Fibroblast of pulmonary artery (primary cell): ENCODE measurements at places on chromosomes 2 and 18.
A peak's percentile ranks its signal among the peaks of the same experiment; 100 is the strongest.

DNA sequence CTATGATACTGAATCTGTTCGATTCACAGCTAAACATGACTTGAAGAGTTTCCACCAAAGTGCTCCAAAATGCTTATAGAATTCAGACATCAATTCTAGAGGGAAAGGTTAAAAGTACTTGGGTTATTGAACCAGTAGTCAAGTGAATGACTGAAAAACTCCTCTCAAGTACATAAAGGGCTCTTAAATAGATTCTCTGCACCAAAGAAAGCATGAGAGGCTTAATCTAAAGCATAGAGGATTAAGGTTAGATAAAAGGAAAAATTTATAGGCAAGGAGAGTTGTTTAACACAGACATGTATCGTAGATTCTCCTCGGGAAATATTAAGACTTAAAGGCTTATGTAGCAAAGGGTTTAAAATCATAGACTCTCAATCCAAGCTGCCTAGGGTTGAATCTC lies 701.4 kb downstream of the ERBB4 start:
- DNase-seq: no peak

DNA sequence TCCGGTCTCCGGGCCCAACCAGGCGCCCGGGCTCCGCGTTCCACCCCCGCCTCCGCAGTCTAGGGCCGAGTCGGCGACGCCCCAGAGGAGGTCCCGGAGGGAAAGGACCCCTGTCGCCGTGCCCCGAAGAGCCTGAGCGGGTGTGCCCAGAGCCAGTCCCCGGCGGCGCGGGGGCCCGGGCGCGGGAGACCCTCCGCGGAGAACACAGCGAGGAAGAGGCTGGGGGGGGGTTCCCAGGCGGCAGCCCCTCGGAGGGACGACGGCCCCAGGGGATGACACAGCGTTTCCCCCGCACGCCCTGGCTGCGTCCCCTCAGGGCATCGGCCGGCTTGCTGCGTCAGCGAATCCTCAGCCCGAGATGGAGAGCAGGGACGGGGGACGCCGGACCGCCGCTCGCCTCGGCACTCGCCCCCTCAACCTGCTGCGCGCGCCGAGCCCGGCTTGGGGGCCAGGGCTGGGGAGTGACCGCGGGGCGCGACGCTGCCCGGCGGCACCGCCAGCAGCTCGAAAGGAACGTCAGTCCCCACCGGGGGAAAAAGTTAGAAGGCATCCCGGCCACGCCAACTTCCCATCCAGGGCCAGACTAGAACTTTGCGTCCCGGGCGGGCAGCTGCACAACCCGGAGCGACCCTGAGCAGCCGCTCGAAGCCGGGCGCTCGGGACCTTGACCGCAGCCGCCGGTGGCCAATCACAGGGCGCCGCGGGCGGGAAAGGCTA lies 711 bp downstream of the SFXN5 start:
- no peak for DNase-seq

DNA sequence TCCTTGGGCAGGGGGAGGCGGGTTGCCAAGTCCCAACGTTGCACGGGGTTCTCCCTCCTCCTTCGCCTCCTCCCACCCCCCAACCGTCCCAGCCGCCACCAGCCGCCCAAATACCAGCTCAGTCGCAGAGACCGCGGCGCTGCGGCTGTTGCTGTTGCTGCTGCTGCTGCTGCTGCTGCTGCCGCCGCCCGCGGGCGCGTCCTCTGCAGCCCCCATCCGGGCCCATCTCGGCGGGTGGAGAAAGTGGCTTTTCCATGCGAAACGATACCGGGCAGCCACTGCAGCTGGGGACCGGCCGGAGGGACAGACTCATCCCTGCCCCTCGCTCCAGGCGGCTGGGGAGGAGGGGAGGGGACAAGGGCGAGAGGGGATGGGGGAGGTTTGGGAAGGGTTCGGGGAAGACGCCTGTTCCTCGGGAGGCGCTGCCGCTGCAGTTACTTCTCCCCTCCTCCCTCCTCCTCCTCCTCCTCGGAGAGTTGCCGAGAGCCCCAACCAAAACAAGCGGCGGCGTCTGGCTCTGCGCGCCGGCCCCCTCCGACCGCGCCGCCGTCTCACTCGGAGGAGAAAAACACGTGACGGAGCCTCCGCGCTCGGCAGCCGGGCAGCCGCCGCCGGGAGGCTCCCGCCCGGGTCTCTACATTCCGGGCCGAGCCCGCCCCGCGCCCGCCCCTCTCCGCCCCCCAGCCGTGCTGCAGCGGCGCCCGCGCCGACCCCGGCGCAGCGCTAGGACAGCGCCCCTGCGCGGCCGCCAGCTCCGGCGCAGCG lies at the start of gene IRS1:
IRS1 (minus strand) TSS at position 610 of the 765 bp plus-strand sequence. CDS start 1,082 bp downstream, outside the sequence.
- DNase-seq: peak; percentile 86

- peak; percentile 7 for DNase-seq
Observed at GRCh38 chr2:158004126-158004764, 97.4 kb upstream of the UPP2 start.

GRCh38 chr18:44437603-44438002 lies 243.1 kb upstream of the SETBP1 start:
- no peak for DNase-seq

GRCh38 chr2:205908212-205909183 lies 177.5 kb downstream of the INO80D start:
- no peak for DNase-seq

GRCh38 chr2:65749545-65749944 lies 317.1 kb upstream of the SPRED2 start:
- DNase-seq: peak; percentile 1

DNA sequence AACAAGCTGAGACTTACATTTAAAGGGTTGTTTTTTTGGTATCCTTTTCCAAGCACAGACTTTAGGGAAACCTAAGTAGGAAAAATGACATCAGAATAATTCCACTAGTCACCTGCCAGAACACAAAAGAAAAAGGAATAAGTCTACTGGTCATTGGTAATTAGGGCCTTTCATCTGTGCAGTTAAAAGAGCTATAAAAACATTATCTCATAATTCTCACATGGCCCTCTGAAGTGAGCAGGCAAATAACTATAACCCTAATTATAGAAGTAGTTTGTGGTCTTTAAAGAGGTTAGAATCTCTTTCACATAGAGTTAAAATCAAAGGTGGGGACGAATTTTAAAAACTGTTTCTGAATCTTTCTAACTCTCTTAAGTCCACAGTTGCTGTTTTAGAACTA lies 111.1 kb upstream of the B3GNT2 start:
- DNase-seq: no peak

- no peak for DNase-seq
Observed at GRCh38 chr18:73079920-73080319, 212.1 kb upstream of the NETO1 start.

DNA sequence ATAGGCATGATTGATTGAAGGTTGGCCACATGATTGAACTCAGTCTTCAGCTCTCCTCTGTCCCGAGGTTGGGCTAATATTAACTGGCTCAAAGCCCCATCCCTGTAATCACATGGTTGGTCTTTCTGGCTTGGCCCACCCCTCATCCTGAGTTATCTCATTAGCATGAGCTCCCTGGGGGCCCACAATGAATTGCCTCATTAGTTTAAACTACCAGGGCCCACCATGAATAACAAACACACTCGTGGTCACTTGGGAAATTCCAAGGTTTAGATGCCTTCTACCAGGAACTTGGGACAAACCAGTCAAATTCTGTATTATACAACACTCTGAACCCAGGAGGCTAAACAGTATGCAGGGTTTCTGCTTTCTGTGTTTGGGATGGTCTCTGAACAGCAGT lies 121.7 kb upstream of the B3GNT2 start:
- DNase-seq: no peak

- peak; percentile 40 for DNase-seq
Observed at GRCh38 chr2:222805591-222806304, 55.1 kb upstream of the ACSL3 start.

DNA sequence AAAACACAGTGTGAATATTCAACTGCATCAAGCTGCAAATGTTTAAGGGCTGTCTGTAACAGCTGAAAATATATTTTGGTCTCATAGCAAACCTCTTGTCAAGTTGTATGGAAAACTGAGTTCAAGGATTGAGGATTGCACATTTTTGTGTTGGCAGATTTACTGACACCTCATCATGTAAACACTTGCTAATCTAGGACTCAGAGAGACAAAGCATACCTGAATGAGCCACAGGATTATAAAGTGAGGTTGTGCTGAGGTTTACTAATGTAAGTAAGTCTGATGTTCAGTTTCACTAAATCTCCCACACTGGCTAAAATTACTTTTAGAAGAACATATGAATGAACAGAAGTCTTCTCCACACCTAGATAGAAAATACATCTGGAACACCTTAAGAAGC lies 1993.1 kb upstream of the CELF4 start:
- DNase-seq: no peak

DNA sequence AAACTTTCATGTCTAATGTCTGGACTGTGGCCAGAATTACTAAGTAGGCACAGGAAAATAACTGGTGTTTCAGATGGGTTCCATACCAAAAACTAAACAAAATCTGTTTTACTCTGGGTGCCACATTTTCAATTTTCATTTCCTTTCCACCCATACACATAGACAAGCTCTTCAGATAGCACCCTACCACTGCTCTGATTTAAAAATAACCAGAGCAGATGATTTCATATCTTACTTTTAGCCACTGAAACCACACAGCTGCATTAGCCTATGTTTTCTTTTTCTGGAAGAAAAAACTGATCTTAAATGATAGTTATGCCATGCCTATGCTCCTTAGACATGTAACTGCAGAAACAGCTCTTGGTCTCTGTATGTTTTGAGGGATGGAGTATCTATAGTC lies 647.6 kb downstream of the CPS1 start:
- DNase-seq: no peak

- DNase-seq: no peak
Observed at GRCh38 chr2:164778723-164779122, 62.9 kb downstream of the COBLL1 start.

- no peak for DNase-seq
Observed at GRCh38 chr2:141692829-141693228, 438.0 kb downstream of the LRP1B start.

DNA sequence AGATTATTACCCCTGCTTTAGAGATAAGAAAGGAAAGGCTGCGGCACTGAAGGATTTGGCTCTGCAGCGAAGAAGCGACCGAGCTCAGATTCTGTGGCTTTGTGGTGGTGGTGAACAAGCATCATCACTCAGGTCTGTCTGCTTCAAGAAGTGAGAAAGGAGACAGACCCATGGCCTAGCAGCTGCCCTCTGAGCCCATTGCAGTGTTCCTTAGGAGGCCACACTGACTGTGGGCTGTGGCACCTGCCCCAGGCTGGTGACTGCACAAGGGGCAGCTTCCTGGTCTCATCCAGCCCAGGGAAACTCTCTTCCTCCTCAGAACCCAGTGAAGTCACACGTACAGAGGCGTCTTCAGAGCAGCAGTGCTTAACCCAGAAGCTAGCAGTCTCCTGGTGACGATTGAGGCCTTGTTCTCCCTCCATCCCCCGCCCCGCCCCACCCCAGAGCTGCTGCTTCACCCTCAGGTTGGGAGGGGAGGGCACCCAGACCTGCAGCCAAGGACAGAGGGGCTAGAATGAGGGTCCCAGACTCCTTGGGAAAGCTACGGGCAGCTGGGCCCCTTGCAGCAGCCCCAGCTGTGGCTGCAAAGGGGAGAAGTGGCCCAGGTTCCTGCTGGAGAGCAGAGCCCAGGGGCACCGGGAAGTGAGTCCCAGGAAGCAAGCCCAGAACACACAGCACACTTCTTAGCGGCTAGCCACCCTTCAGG lies 22.2 kb downstream of the BIN1 start:
- no peak for DNase-seq

DNA sequence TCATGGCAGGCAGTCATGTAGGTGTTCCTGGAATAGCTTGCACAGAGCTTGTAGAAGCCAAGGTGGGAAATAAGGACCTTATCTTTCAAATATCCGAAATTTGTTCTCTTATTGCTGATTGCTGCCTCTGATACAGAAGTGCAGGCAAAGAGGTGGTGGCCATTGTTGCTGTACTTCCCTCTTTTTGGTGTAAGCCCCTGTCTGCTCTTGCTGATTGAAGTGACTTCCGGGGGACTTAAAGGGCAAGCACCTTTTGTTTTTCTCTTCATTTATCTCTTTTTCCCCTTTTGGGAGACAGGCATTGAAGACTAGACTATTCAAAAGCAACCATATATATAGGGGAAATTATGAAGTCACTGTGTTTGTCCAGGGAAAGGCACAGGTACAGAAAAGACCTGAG lies 131.6 kb upstream of the OTX1 start:
- DNase-seq: no peak

- DNase-seq: no peak
Observed at GRCh38 chr18:6728809-6729246, 688 bp upstream of the ARHGAP28 start.

- no peak for DNase-seq
Observed at GRCh38 chr18:24267878-24268277, 129.0 kb downstream of the CABYR start.

DNA sequence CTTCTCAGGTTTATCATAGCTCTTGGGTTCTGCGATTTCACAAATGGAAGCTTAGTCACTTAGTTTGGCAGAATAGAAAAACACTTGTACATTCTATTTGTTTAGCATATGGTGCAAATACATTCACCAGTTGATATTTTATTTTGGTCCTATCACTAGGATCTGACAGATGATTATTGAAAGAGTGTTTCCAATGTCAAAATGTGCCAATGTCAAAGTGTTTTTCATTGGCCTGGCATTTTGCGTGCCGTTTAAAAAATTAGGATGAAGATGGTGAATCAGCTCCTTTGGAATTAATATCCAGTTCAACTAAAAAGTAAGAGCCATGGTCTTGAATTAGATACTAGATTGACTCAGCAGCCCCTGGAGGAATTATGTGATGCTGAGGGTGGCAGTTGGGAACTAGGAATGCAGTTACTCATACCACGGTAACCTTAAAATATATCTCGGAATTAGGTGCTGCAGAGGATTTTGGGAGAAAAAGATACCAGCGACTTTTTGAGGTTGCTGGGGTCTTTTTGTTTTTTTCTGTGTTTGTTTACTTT lies 87.0 kb downstream of the SPHKAP start:
- no peak for DNase-seq

DNA sequence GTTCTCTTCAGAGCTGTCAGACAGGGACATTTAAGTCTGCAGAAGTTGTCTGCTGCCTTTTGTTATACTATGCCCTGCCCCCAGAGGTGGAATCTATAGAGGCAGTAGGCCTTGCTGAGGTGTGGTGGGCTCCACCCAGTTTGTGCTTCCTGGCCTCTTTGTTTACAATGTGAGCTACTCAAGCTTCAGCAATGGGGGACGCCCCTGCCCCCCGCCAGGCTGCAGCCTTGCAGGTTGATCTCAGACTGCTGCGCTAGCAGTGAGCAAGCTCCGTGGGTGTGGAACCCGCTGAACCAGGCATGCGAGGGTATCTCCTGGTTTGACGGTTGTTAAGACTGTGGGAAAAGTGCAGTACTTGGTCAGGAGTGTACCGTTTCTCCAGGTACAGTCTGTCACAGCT lies 24.0 kb upstream of the PAIP2B start:
- DNase-seq: no peak

DNA sequence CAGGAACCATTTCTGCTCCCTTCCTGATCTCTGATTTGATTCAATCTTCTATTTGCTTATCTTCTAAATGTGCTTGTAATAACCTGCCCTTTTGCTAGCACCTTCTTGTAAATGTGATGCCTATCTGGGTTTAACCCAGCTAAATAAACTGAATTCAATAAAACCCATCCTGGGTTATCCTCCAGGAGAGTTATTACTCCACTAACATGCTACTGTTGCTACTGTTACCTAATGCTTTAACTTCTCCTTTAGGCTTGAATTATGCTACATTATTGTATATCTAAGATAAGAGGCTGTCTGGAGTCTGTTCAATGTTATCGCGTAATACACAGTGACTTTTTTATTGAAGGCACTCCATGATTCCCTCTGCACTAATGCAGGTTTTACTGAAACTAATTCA lies 206.5 kb upstream of the CTAGE1 start:
- DNase-seq: no peak

GRCh38 chr2:37080689-37081088 lies 3.5 kb downstream of the HEATR5B start:
- no peak for DNase-seq

- DNase-seq: no peak
Observed at GRCh38 chr18:77197073-77197472, 52.6 kb upstream of the GALR1 start.

GRCh38 chr18:8912348-8913326 lies 189.9 kb upstream of the NDUFV2 start:
- no peak for DNase-seq
